Colonic mucosa (tissue), 4 donors: ENCODE measurements at places on chromosomes 5 and 9.
A peak's percentile ranks its signal among the peaks of the same experiment; 100 is the strongest.

DNA sequence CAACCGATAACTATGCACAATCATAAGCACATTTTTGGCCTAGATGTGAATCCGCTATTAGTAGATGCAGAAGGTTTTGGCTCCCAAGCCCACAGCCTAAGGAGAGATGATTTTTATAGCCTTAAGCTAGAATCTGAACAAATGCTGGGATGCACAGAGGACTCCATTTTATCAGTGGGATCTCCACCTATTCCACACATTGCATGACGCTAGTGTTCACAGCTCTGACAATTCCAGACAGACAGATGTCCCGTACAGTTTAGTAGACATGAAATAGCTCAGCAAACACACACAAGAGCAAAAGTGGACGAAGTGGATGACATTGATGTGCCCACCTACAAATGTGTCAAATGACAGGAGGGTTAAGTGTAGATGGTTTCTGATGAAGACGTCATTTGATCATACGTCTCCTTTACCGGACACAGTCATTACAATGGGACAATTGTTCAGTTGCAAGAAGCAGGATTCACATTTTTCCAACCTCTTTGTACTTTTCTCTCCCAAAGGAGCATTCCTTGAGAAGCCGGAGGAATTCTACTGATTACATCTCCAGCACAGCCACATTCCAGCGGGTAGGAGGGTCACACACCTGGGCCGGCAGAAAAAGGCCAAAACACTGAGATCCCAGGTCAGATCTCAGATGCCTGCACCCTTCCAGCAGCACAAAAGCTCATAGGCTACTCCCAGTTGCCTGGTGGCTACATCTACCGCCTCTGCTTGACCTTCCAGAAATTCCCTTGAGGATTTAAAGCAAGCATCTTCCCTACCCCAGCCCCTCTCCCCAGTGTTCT, 202.4 kb downstream of the SLIT3 start:
- DNase-seq, result no peak

DNA sequence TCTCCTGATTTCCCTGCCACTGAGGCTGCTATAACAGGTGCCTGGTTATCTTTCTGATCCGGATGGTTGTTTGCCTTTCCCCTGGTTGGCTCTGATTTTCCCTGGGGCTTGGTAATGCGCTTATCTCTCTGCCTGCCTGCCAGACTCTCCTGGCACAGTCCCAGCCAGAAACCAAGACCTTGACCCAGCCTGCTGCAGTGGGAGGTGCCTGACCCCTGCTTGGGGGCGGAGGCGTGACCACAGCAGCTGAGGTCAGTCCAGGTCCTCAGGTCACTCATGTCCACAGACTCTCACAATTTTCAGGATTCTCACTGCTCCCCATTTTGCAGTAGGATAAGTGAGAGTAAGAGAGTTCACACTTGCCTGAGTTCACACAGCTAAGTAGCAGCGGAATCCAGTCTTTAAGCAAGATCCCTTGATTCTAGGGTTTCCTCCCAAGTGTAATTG, 24.4 kb upstream of the SYNPO start:
- peak; percentile 92 for DNase-seq

- DNase-seq, result peak; percentile 34
These were observed 84.0 kb upstream of the NEURL1B start for GRCh38 chr5:172556971-172557461.

GRCh38 chr5:160097991-160098390, 21.3 kb downstream of the PWWP2A start:
- no peak for DNase-seq

- DNase-seq, result no peak
These were observed 232.3 kb upstream of the TRPM3 start for GRCh38 chr9:71353720-71354119.

GRCh38 chr5:157917899-157918809, 59.2 kb upstream of the CLINT1 start:
- peak; percentile 88 for DNase-seq

DNA sequence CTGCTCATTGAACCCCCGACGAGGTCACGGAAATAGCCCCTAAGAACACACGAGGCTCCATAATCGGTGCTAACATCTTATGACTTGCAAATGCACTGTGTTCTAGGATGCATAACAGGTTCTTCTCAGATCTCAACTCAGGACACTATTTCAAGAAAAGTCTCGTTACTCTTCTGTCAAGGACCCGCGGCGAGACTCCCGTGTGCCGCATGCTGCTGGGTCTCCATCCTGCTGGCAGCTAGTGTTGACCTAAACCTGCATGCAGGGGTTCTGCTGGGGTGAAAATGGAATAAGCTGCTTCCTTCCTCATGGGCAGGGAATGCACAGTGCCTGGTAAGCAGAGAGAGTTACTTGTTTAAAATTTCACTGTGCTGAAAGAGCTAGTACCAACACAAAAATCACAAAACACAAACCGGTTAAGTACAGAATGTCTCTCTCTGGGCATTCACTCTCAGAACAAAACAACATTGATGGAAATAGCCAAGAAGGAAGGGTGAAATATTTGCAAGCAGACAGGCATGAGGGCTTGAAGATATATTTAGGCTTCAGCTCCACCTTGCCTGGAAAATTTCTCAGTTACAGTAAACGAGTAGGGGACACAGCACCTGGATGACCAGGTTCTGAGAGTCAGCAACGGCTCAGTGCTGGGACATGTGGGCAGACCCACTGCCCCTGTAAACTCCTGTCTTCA, 416.5 kb downstream of the GADD45G start:
- DNase-seq, result no peak

GRCh38 chr5:176887252-176887849, 11.8 kb downstream of the HK3 start:
- DNase-seq, result no peak

- no peak for DNase-seq
These were observed 289.5 kb upstream of the TYRP1 start for GRCh38 chr9:12403721-12404120.

DNA sequence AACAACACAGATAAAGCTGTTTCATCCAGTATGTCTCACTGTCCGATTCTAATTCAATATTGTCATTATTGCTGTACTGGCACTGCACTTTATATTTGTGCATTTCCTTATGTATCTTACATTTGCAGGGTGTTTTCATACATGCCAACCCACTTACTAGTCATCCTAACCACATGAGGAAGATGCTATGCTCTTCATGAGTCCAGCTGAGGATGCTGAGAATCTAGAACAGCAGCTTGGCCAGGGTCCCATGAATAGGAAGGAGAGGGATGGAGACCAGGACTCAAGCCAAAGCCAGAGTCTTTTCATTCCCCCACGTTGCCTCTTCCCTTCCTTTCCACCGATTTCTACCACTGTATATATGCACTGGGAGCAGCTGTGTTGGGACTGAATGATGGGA, 292.8 kb upstream of the KLF4 start:
- no peak for DNase-seq

- DNase-seq, result no peak
These were observed 942.4 kb downstream of the CDH12 start for GRCh38 chr5:21910731-21911130.

- no peak for DNase-seq
These were observed 138.9 kb downstream of the GADD45G start for GRCh38 chr9:89743573-89744254.

DNA sequence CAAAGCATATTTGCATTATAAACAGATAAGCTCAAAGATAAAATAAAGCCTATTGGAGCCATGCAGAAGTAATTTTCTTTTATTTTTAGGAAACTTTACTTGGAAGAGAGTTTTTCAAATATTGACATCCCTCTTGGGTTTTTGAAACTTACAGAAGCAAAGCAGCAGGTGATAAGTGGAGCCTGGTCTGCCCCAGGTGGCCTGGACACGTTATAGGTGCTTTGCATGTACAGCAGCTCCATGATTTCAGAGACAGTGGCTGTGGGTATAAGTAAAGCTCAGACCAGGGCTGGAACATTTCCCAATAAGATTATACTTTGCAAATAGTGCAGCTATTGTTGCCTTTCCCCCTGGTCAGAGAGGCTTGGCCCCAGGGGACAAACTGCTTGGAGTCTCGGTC, 51.5 kb downstream of the CCDC192 start:
- DNase-seq, result no peak

DNA sequence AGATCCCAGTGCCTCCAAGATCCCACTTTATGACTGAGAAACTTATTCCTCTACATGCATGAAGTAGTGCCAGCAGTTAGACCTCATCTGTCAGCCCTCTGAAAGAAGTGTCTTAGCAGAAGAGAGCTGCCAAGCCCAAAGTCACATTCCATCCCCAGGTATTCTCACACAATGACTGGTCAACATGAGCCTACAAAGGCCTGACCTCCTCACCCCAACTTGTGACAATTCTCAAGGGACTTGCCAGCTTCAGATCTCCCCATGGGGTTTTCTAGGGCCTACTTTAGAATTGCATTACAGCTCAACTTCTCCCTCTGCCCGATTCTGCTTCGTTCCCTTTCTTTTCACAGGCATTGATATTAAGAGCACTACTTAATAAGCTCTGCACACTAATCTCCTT, 393.8 kb upstream of the SLC30A5 start:
- no peak for DNase-seq
